ENCODE measurements at places on chromosomes 16 and 17.

DNA sequence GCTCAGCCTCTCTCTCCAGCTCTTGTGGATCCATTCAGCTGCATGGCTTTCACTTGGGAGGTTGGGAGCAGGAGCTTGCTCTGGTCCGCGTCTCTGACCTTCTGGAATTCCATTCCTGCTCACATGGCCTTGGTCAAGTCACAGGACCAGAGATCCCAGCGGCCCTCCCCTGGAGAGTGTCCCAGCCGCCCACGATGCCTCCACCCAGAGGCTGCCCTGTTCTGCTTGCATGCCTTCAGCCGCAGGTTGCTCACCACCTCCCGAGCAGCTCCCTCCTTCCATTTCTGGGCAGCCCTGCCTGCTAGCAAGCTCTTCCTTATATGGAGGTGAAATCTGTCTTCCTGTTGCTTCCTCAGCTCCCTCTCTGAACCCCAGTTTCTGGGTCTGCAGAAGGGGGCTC lies 32.6 kb downstream of the RAI1 start:
- DNase-seq = no peak

GRCh38 chr16:89113152-89113547 lies 19.5 kb downstream of the ACSF3 start:
- DNase-seq = no peak

DNA sequence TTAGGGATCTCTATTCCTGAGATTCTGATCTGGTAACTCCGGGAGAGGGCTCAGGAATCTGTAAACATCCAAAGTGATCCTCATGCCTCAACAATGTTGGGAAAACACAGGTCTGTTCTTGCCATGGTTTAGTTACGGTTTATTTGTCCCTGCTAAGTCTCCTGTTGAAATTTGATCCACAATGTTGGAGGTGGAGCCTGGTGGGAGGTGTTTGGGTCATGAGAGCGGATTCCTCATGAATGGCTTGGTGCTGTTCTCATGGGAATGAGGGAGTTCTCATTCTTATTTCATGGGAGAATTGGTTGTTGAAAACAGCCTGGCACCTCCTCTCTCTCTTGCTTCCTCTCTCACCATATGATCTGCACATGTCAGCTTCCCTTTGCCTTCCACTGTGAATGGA lies 608.6 kb upstream of the GOT2 start:
- no peak for DNase-seq

GRCh38 chr17:79212149-79213087 lies 137.8 kb downstream of the ENGASE start:
- no peak for DNase-seq

DNA sequence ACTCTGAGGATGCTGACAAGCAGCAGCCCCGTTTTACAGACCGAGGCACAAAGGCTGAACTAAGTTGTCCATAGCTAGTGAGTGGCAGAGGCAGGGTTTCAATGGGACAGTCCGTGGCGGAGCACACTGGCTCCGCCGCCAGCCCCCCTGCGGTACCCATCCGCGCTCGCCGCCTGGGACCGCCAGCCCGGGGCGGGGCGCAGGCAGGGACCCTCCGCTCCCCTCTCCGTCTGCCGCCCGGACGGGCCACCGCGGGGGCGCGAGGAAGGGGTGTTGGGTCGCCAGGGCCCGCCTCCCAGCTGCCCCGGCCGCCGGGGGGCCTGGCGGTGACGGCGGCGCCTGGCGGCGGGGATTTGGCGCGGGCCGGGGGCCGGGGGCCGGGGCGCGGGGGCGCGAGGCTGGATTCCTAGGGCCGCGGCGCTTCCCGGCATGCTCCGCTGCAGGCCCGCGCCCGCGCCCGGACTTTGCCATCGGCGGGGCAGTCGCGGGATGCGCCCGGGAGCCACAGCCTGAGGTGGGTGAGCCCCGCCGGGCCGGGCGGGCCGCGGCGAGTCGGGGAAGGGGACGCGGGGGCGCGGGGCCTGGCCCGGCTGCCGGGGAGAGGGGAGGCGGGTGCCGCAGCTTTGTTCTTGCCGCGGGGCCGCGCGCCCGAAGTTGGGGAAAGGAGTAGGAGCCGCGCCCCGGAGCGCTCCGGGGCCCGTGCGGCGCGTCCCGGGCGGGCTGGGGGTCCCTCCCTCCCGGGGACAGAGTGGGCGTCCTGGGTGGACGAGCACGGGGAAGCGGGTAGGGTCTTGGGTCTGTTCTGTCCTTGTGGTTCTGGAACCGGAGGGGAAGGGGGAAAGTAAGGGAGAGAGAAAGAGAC lies at the start of gene TMEM98:
Gene TMEM98 (plus strand): TSS at position 430 of the 862 bp plus-strand sequence. CDS start 3,376 bp downstream, outside the sequence.
- peak; percentile 26 for DNase-seq

DNA sequence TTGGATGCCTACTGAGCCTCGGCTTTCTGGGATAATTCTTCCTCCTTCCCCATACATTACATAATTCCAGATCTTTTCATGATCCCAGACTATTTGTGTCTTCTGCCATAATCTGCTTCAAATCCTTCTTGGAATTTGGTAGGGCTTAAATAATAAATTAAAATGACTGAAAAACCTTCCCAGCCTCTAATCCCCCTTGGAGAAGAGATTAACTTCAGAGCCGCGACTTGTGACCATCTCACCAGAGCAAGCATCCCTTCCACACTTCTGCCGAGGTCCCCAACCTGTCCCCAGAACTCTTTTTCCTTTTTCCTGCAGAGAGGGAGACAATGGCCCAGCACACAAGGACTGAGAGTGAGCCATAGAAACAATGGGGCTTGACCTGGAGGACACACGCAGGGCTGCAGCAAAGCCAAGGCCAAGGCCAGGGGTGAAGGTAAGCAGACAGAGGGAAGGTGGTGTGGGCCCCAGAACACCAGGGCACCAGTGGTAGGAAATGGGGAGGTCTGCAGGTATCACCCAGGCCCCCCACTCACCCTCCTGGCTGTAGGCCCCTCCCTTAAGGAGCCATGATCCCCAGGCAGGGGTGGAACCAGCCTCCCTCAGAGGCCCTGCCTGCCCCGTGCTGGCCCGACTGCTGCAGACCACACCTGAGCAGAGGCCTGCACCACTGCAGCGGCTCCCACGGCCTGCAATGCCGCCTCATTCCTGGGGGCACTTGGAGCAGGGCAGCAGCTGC lies 9.6 kb upstream of the BCAR1 start:
- no peak for DNase-seq

- no peak for DNase-seq
Observed at GRCh38 chr17:68961214-68961882, 6.2 kb upstream of the ABCA8 start.

DNA sequence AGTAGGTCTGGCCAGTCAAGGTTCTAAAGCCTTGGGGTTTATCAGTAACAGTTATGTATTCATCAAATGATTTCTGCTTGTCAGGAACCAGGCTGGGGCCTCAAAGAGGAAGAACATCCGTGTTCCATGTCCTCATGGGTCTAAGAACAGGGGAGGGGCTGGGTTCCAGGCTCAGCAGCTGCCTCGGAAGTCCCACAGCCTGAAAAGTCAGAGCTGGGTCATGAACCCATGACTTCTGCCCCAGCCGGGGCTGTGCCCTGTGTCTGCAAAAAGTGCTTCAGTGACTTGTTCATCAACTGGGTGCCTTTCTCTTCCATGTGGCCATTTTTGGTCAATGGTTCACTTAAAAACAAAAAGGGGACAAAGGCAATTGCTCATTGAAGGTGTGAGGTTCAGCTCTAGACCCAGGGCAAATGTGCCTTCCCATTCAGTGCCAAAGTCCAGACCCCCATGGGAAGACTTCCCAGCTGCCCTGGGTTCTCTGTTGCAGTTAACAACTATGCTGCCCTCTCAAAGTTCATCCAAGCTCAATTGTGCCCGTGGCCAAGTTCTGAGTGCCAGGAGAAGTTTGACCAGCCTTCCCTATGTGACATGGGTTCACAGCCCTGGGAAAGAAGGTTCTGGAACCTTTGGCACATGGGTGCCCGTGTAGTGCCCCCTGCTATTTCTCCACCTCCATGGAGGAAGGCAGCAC lies 18.5 kb downstream of the TBKBP1 start:
- no peak for DNase-seq

GRCh38 chr17:77510133-77510796 lies 369.5 kb downstream of the SEC14L1 start:
- DNase-seq = no peak

GRCh38 chr17:32426894-32427293 lies 17.4 kb upstream of the PSMD11 start:
- no peak for DNase-seq

GRCh38 chr17:18987862-18988545 lies 16.6 kb downstream of the FAM83G start:
- DNase-seq = no peak

DNA sequence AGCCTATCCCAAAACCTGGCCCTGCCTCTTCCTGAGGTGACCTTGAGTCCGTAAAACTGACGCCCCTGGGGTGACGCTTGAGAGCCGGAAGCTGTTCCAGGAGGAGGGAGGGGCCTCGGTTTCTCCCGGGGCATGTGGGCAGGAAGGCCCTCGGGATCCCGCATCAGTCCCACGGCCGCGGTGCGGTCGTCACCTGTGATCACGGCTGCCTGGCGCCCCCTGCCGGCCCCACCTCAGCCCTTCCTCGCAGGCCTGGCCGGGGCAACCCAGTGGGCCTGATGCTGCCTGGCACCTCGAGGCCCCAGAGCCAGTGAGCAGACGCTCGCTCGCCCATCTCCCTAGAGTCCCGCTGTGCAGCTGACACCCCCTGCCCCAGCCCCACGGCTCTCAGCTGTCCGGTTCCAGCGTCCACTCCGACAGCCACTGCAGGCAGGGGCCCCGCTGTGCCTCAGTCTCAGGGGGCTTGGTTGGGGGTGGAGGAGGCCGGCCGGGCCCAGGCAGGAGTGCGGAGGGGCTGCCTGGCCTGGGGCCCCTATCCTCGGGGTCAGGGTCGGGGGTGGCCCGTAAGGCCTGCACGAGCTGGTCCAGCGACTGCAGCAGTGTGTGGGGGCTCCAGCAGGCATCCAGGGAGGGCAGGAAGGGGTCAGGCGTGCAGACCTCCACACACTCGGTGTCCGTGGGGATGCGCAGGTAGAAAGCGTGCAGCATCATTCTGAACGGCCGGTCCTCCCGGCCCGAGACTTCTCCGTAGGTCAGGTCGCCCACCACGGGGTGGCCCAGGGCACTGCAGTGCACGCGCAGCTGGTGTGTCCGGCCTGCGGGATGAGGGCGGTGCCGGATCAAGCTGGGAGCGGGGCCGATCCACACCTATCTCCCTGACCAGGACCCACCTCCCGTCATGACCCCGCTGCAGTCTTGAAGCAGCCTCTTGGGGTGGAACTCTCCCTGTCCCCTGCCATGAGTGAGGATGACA lies 2.3 kb downstream of the RPUSD1 start:
- peak; percentile 21 for DNase-seq

- no peak for DNase-seq
Observed at GRCh38 chr17:29212094-29212631, 32.0 kb upstream of the MYO18A start.

DNA sequence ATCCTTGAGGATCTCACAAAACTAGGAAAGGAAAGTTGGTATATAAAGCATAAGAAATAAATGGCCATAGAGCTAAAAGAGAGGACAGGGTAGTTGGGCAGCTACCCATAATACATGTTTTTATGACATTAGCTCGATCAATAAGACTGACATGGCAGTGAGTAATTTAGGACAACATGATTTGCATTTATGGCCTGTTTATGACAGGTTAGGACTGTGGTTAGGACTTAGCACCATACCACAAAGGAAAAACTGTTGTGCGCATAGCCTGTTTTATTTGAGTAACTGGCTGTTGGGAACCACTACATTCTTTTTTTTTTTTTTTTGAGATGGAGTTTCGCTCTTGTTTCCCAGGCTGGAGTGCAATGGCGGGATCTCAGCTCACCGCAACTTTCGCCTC lies 18.0 kb upstream of the TRIM37 start:
- DNase-seq = no peak

DNA sequence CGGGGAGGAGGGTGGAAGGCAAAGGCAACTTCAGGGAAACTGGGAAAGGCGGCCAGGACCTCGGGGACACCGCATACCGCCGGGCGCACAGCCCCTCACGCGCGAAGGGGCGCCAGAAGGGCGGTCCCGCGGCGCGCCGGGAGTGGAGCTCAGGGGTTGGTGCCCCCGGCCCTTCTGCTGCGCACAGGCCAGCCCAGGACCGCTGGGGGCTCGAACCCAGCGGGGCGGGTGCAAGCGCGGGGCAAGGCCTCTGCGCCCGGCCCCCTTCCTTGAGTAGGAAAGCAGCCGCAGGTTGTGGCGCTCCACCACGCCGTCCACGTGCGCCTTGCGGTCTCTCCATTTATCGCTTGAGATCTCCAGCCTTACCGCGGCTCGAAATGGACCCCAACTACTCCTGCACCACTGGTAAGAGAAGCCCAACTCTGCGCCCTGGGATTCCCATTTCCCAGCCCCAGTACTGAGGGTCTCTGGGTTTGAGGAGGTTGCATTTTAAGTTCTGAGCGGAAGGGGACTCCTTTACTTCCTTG lies 3.0 kb upstream of the MT1A start:
- DNase-seq = no peak
